ENCODE measurements at places on chromosomes 4 and X.

DNA sequence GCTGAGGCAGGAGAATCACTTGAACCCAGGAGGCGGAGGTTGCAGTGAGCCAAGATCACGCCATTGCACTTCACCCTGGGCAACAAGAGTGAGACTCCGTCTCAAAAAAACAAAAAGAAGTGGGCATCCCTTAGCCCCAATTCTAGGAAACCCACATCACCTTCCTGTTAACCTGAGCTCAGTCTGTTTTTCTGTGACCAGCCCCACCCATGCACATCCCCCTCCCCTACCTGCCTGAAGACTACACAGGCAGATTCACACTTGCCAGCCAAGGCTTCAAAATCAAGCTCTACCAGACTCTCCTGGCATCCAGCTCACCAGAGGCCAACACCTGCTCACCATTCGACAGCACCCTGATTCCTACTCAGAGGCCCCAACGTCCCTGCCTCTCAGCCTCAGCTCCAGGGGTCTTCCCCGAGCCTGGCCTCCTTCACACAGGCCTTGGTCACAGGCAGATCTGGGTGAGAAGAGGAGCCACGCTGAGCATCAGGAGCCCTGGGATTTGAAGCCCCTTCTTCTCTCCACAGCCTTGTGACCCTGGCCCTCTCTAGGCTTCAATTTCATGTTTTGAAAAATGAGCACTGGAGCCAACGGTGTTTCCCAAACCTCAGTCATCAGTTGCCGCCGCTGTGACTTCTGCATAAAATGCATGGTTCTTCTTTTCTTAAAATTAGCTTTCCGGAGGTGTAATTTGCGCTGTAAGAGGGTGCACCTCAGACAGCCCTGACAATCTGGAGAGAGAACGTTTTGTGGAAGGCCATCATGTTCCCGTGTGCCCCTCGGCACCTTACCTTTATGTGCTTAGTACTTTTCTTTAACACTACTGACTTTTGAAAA lies 47.3 kb downstream of the JAKMIP1 start:
- no peak for DNase-seq

DNA sequence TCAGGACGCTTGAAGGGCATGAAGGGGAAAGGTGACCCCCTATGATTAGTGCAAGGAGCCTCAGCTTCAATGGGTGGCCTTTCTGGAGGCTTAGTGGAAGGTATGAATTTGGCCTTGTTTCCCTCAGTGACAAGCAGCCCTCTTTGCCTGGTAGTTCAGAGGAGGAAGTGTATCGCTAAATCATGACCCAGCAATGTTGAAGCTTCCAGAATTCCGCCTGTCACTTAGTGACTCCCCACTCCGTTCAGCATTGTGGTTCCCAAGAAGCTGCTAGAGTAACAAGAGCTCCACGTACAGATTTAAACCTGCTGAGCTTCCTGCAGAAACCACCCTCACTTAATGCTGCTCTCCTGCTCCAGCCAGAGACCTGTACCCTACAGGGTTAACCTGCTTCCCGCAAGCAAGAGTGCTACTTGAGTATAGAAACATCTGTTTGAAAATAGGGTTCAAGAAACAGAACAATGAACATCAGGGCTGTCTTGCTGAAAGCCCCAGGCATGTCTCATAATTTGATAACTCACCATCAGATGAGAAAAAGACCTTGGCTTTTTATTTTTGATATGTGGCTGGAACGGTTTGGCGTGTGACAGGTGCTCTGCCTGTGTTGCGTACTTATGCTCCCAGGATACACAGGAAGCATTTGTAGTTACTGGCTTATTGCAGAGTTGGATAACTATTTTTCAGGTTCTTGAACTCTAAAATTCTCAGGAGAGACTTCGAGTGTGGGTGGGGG lies 105.2 kb downstream of the UCHL1 start:
- no peak for DNase-seq

DNA sequence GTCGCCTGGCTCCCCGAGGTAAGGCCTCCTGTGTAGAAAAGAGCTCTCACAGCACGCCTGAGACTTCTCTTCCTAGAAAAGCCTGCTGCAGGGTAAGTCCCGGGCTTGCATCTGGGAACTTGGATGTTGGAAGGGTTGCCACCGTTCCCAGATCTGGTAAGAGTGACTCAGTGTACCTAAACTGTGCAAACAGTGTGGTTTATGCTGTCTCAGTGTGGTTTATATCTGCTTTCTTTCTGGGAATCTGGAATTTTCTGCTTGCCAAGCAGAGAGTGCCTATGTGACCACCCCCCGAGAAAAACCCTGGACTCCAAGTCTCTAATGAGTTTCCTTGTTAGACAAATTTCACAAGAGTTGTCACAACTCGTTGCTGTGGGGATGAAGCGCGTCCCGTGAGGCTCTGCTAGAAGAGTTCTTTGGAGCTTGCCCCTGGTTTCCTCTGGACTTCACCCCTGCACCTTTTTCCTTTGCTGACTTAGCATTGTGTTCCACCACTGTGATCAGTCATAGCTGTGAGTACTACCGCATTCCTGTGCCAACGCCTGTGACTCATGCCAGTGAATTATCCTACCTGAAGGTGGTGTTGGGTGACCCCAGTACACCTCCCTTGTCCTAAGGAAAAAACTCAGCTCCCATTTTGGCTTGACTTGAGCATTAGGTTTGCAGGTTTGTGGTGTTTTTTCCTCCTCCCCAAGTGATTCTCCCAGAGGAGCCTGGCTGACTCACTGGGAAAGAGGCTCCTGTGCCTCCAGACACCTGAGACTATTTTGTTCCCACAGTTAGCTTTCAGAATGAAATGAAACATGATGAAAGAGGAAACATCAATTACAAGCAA lies 14.5 kb downstream of the SLC2A9 start:
- DNase-seq: no peak

GRCh38 chr4:41874398-41874797 lies 60.8 kb upstream of the TMEM33 start:
- DNase-seq: no peak

- no peak for DNase-seq
Observed at GRCh38 chr4:41379230-41379629, 122.5 kb downstream of the UCHL1 start.

GRCh38 chr4:81502564-81502963 lies 30.9 kb upstream of the RASGEF1B start:
- DNase-seq: no peak

DNA sequence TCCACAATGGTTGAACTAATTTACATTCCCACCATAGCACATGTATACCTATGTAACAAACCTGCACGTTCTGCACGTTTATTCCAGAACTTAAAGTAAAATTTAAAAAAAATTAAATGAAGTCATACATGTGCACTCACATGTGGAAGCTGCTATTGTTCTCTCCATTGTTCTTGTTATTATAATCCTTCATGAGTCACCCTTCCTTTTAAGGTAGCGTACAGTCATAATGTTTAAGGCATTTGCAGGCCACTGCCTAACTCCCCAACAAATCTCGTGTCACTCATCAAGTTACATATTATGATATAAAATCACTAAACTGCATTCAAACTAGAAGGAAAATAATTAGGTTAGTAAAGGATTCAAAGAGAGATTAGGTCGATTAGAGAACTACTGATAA lies 63.6 kb downstream of the SLC7A11 start:
- DNase-seq: no peak

DNA sequence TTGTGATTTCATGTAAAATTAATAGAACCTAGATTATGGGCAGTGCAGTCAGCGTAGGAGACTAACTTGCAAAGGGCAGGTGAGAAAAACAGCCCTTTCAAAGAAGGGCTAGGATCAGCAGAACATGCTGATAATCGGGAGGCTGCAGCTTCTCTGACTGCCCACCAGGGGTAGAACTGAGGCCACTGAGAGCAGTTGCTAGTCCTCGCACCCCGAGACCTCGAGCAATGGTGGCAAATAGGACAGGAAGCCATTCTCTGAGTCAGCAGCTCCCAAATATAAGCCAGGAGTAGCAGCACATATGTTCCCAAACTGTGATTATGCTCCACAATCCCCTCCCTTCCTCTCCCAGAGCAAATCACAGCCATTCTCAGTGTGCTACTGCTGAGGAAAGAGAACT lies 186.5 kb downstream of the MSL3 start:
- DNase-seq: no peak

- no peak for DNase-seq
Observed at GRCh38 chr4:84492737-84493091, 6.4 kb downstream of the NKX6-1 start.

DNA sequence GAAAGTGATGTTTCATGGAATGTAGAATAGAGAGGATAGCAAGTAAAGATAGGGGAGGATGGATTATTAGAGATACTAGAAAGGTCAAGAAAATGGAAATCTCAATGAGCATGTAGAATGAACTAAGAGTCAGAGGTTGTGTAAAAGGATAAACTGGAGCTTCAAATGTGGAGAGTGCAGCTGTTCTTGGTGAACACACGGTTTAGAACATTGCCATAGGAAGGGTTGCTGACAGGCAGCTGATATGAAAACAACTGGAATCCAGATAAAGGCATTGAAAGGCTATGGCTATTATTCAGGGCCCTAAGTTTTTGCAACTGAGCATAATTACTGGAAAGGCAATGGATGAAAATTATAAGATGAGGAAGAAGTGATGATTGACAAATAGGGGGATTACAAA lies 239.6 kb upstream of the VEGFC start:
- DNase-seq: no peak

DNA sequence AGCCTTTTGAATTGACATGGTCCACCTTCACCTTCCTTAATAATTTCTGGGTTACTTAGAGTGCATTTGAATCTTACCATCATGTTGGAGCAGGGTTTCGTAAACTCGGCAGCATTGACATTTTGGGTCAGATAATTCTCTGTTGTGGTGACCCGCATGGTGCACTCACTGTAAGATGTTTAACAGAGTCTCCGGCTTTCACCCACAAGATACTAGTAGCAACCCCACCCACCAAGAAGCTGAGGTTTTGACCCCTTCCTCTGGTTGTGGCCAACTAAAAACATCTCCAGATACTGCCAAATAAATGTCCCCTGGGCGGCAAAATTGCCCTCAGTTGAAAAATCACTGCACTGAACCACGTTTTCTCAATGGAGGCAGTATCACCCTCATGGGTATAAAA lies 62.7 kb downstream of the CHST7 start:
- DNase-seq: no peak

DNA sequence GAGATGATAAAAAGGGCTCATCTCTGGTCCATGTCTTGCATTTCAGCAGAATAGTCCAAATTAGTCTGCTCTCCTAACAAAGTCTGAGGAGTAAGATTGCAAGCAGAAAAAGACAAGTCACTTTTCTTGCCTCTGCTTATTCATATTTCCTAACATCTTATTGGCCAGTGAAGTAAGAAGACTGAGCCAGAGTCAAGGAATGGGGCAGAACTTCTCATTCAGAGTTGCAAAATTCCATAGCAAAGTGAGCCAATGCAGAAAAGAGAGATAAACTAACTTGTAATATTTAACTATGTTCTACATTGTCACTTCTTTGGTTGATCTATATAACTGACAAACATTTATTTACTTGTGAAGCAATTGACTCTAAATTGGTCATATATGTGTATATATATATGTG lies 2304.0 kb downstream of the ARAP2 start:
- DNase-seq: no peak

DNA sequence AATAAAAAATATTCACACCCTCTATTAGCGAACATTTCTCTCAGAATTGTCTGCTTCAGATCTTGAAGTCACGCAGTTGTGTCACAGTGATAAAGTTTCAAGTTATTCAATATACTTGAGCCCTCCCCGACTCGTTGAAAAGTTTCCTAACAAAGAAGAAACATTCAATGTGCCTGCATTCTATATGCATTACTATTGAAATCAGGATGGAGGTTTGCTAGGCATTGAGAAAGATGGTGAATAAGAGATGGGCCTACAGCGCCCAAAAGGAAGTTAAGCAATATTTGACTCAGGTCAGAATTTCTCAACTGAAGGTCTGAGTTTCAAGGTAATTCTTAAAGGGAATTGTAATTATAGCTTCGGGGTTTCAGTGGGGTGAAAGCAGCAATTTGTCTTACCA lies 6.1 kb downstream of the TCEANC start:
- DNase-seq: no peak

DNA sequence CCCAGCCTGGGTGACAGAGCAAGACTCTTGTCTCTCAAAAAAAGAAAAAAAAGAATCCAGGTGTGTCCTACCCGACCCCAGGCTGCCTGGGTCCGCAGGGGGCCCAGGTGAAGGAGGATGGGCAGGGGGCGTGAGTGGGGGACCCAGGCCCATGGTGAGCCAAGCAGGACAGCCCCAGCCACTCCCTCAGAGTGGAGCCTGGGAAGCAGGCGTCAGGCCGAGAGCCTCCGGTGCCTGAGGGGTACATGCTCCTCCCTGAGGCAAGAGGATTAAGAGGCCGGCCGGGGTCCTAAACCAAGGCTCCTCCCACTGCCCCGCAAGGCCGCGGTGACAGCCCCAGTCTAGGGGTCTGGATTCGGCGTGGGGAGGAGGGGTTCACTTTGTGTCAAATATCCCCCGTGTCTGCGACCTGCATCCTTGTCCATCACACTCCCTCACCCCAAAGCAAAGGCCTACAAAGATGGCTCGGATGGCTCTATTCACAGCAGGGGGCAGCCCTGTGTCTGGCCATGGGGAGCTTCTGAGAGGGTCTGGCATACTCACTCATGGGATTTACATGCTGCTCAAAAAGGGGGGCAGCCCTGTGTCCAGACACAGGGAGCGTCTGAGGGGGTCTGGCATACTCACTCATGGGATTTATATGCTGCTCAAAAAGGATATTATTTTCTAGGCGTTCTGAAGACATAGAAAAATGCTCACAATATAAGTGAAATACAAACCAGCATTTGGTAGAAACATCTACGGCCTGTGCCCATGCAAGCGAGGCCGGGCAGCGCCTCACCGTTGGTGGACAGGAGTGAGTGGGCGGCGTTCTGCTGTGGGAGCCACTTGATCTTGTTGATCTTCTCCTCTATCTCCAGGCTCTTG lies 94.6 kb downstream of the PPP2R2C start:
- DNase-seq: no peak

- no peak for DNase-seq
Observed at GRCh38 chr4:152531479-152531878, 4.4 kb downstream of the FBXW7 start.

- no peak for DNase-seq
Observed at GRCh38 chr4:56289934-56290333, 97.4 kb downstream of the AASDH start.

- no peak for DNase-seq
Observed at GRCh38 chr4:145061318-145061920, 36.6 kb downstream of the ANAPC10 start.

All from activated CD4-positive, alpha-beta T cell treated with anti-CD3 and anti-CD28 coated beads, Interleukin-2, amount 50 U/mL, for 1 hour (primary cell).